Activated CD4-positive, alpha-beta T cell treated with anti-CD3 and anti-CD28 coated beads for 24 hours (primary cell): ENCODE measurements at places on chromosomes 13 and 19.

DNA sequence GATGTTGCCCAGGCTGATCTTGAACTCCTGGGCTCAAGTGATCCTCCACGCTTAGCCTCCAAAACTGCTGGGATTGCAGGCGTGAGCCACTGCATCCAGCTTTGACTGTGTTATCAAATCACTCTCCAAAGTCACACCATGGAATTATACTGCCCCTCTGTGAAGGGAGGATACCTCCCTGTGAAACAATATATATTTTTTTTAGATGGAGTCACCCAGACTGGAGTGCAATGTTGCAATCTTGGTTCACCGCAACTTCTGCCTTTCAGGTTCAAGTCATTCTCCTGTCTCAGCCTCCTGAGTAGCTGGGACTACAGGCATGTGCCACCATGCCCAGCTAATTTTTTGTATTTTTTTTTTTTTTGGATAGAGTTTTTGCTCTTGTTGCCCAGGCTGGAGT, 7.7 kb downstream of the TYK2 start:
- DNase-seq, result no peak

GRCh38 chr19:8611877-8612806, 1.6 kb upstream of the ADAMTS10 start:
- DNase-seq, result no peak

GRCh38 chr19:19151418-19151817, 13.1 kb upstream of the TMEM161A start:
- no peak for DNase-seq

- peak; percentile 51 for DNase-seq
Measured at GRCh38 chr19:1401138-1401888, at the start of gene GAMT. Gene GAMT (minus strand): TSS chr19:1401542. CDS start chr19:1401476, 66 bp downstream.

DNA sequence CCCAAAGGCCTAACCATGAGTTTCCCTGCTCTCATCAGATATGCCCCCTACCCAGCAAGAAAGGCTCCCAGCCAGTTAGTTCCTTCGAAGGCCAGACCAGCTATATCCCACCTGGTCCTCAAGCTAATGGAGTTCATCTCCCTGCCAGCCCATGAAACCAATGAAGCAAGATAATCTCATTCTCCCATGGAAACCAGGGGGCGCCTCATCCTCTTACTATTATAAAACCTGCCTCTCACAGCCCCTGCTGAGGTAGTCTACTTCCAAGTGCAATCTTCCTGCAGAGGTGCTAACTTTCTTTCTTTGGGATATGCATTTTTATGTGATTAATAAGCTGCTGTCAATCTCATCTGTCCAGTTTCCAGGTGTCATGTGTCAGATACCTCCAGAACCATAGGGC, 34.0 kb upstream of the ZNF573 start:
- DNase-seq, result no peak

DNA sequence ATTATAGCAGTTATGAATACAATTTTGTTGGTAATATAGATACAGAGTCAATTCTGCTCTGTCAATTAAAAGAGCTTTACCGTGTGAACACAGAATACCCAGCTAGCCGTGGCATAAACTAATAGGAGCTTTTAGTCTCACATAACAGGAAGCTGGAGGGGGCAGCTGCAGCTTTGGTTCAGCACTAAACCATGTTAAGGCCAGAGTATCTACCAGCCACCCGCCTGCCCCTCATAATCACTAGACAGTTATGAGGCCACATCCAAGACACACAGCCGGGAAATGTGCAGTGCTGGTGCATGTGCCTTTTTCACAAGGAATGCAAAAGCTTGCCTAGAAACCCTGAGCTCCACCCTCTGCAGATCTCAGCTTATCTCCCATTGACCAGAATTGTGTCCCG, 62.3 kb downstream of the SGCG start:
- DNase-seq, result no peak

GRCh38 chr19:28981518-28981917, 231.4 kb downstream of the UQCRFS1 start:
- DNase-seq, result no peak

- no peak for DNase-seq
Measured at GRCh38 chr13:39804332-39805210, 149.1 kb downstream of the COG6 start.
